ENCODE measurements at places on chromosomes 11 and 22. TPM values are rescaled to one million over a fixed set of nuclear protein-coding genes. Genes with fewer than 3 reads are reported as not detected.

- DNase-seq: peak; percentile 42
Measured at GRCh38 chr22:45731798-45732495, 60.3 kb downstream of the ATXN10 start.

DNA sequence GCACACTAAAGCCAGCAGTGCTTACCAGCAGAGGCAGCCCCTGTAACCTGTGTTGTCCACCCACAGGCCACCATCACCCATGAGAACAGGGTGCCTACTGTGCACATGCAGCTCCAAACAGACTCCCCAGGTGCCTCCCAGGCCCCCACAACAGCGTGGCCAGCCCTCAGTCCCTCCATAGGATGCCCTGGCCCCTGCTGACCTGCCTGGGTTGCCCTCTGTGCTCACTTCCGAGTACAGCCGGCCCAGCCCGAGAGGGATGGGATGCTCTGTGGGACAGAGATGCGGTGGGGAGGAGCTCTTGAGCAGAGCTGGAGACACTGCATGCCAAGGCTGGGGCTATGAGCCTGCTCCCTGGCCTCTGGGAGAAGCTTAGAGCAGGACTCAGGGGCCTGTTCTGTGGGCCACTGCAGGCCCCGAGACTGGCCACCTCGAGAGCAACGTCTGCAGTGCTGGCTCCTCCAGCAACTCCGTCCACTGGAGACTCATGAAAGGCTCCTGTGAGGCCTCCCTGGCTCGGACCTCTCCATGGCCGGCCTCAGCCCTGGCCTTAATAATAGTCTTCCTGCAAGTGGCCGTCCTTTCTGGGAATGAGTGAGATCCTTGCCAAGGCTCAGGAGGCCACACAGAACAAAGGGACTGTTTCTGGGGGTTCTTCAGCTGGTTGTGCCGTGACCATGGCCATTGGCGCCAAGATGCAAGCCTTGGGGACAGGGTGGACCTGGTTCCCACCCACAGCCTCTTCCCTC, 27.0 kb downstream of the FADS2 start:
- DNase-seq: no peak

C11orf42 gene
- not detected for total RNA-seq

DNA sequence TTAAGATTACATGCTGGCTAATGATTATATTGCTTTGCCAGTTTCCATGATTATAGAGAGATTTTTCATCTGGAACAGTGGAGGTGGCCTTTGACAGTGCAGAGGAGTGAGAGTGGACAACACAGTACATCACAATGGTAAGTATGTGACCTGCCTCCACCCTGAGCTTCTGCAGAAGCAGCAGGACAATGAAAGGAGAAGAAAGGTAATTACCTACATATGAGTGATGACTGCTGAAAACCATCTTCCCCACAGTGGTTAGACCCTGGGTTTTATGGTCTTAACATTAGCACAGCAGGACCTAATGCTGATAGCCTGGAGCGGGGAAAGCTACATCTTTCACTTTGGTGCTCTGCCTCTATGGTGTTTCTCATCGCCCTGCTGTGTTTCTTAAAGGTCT, 454.7 kb upstream of the DDI1 start:
- DNase-seq: no peak

SLC7A4 gene
- total RNA-seq: not detected

- no peak for DNase-seq
Measured at GRCh38 chr11:72885749-72886609, 71.8 kb downstream of the ATG16L2 start.

CNTN5 gene
- 13.2 TPM for total RNA-seq

- no peak for DNase-seq
Measured at GRCh38 chr22:29882716-29883044, 294 bp upstream of the MTMR3 start.

MFNG gene
- total RNA-seq: 20.7 TPM

DNA sequence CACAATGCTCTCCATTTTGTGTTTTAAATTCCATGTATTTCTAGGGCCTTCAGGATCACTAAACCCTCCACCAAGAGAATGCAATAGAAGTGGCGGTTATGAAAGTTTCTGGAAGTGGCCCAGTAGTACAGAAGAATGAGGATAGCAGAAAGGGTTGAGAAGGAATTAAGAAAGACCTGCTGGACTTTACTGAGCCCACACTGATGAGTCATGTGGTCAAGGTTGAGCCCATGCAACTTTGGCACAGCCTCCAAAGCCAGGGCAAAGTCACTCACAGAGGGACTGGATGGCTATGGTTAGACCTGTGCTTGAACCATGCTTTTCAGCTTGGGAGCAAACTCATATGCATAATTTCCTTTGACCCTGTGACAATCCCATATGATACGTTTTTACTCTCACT, 102.9 kb upstream of the PLET1 start:
- no peak for DNase-seq

GRCh38 chr22:48336339-48337060, 1491.2 kb downstream of the BRD1 start:
- no peak for DNase-seq

LINC01488 gene
- total RNA-seq: 0.96 TPM

SHISAL1 gene
- 3.9 TPM for total RNA-seq

RHOD gene
- total RNA-seq: 15.2 TPM

SERPINH1 gene
- 1,357 TPM for total RNA-seq

- no peak for DNase-seq
Measured at GRCh38 chr11:122201106-122201505, 85.1 kb upstream of the BLID start.

GRCh38 chr11:16804104-16804947, 65.9 kb downstream of the C11orf58 start:
- peak; percentile 42 for DNase-seq

GRCh38 chr22:43344520-43344787, 1.3 kb upstream of the SCUBE1 start:
- no peak for DNase-seq

GRCh38 chr11:35709376-35709775, 46.8 kb downstream of the TRIM44 start:
- no peak for DNase-seq

SEPTIN5 gene
- total RNA-seq: 47.7 TPM

IGLL1 gene
- total RNA-seq: not detected

FAT3 gene
- 23.6 TPM for total RNA-seq

OR52N4 gene
- 1.9 TPM for total RNA-seq

- DNase-seq: no peak
Measured at GRCh38 chr11:123683428-123684170, 29.2 kb upstream of the SCN3B start.

GRCh38 chr11:6219359-6219758, 14.0 kb downstream of the C11orf42 start:
- DNase-seq: peak; percentile 58

GRCh38 chr11:46513934-46514342, 79.9 kb downstream of the AMBRA1 start:
- DNase-seq: peak; percentile 73

- DNase-seq: no peak
Measured at GRCh38 chr11:126519764-126520734, 164.6 kb downstream of the ST3GAL4 start.

DNA sequence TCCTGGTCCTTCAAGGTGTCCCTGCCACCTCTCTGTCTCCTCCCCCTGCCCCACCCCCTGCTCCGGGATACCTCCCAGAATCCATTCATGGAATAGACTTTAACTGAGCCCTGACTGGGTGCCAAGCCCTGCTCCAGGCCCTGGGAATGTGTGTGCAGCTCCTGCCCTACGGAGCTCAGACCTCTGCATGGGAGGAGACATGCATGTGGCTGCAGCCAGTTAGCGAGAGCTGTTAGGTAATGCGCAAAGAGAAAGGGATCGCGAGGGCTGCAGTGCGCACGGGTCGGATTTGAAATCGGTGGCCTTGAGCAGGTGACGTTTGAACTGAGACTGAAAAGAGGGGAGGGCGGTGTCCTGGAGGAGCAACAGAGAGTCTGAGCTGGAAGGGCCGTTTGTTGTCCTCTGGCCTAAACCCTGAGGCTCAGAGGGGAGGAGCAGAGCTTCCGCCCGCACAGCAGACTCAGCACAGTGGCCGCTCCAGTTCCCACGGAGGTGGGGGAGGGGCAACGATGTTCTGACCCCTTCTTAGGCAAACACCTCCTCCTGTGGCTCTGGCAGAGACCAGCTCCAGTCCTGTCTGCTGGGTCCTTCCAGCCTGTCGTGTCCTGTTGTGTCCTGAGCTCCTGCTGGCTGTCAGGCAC, 19.8 kb upstream of the LRRC10B start:
- DNase-seq: peak; percentile 56

DNA sequence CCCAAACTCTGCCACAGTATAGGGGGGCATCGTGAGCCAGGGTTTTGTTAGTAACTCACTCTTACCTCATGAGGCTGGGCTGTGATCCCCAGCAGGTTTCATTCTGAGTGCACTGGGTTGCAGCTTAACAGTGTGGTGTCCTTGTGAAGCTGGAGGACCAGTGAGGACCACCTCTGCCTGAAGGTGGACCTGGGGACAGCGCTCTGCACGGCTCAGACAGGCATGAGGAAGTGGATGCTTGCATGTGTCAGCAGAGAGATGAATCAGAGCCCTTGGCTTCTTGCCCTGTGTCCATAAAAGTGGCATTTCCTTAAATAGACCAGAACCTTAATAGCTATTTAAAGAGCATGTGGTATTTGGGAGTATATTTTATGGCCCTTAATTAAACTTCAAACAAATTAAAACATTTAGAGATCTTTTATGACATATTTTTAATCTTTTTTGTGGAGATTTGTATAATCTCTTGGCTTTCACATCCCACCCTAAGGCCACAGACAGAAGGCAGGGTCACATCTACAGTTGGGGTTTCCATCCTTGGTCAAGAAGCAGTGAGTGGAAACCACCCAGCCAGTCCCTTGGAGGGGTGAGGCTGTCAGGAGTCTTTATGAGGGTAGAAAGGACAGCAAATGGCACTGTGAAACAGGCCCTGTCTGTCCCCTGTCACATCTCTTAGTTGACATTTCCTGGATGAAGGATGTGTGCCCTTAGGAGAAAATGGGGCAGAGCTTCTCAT, 24.8 kb upstream of the ADORA2A start:
- peak; percentile 96 for DNase-seq

DNA sequence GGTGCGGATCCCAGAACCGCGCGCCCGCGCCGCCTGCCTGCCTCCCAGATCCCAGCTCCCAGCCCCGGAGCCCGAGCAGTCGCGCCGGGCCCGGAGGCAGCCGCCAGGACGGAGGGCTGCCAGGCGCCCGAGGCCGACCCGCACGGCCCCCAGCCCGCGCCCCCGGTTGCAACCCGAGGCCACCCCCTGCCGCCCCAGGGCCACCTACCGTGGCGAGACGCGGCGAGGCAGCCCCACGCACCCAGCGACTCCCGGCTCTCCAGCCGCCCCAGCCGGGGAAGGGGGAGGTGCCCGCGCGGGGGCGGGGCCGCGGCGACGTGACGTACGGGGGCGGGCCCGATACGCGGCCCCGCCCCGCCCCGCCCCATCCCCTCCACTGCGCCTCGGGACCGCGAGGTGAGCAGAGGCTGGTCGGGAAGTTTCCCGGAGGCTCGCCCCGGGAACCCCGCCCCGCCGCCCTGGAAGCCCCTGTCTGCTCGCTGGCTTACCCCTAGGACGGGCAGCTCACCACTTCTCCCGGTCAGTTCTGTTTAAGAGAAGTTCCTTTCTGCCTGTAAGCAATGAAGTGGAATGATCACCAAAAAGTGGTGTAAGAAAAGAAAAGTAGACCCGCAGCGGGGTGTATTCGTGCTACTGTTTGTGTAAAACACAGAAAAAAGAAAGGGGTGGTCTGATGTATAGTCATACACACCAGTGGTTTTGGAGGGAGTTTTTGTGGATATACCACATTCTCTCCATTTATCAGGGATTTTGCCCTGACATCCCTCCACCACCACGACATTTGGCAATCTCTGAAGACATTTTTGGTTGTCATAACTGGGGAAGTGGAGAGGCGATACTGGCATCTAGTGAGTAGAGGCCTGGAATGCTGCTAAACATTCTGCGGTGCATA, at the start of gene TPST2:
TSS of gene TPST2 (minus strand) at position 288 of the 892 bp plus-strand sequence. CDS start 48,502 bp downstream, outside the sequence.
- DNase-seq: peak; percentile 85

DNA sequence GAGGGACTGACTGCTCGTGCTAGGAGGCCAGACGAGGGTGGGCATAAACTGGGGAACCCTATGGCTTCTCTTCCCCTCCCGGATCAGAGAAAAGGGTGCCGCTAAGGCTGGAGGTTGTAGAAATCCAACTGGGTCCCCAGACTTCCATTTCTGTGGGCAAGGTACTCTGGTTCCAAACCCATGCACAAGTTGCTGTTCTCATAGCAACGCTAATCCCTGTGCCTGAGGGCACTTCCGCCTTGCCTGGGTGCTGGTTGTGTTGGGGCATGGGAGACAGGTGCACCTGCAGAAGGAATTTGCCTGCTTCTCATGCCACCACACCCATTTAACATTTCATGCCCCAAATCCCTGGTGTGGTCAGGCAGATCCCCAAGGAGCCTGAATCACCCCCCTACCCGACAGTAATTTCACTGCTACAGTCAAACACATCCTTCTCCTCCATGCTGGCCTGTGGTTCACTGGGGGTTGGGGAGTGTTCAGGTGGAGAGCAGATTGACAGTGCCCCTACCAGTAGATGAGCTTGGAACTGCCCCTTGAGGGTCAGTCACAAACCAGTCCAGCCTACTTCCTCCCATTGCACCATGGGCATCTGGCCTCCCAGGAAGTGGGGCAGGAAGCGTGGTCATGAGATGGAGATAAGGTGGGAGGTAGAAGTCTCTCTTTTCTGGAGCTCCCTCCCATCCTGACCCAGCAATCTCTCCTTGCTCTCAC, 1.2 kb downstream of the C2CD2L start:
- peak; percentile 44 for DNase-seq

WBP2NL gene
- total RNA-seq: 6.0 TPM

ST3GAL4 gene
- 30.1 TPM for total RNA-seq

DNA sequence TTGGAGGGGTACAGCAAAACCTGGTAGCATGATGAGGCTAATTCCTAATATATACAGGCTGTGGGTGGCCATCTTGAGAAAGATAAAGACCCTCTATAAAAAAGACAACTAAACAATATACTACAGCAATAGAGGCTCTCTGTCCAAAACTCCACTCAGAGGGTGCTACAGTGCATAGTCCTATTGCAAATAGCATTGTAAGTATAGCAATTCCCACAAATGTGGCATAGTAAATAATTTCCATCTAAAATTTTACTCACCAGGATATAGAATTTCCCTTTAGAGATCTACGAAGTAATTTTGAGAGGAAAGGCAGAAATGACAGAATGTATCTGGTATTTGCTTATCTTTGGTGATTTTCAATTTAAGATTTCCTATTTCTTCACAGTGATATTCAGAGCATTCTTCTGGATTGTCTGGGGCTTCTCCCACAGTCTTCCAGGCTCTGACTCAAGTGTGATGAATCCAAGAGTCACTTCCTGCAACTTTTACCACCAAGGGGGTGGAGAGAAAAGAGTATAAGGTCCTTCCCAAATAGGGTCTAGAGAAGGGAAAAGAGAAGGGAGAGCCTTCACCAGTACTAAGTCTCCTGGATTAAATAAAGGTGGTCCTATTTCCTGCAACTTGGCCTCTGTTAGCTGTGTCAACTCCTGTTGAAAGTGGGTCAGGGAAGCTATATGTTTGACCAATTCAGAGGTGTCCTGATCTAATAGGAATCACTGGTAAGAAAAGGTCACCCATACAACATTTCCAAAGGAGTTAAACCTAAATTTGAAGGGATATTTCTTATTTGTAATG, 1054.7 kb upstream of the CNTN5 start:
- peak; percentile 82 for DNase-seq

- DNase-seq: no peak
Measured at GRCh38 chr11:94738746-94739145, 29.4 kb upstream of the AMOTL1 start.

GRCh38 chr11:116193321-116194131, 579.3 kb downstream of the BUD13 start:
- peak; percentile 92 for DNase-seq
